ENCODE measurements at places on chromosomes 13 and 19.

DNA sequence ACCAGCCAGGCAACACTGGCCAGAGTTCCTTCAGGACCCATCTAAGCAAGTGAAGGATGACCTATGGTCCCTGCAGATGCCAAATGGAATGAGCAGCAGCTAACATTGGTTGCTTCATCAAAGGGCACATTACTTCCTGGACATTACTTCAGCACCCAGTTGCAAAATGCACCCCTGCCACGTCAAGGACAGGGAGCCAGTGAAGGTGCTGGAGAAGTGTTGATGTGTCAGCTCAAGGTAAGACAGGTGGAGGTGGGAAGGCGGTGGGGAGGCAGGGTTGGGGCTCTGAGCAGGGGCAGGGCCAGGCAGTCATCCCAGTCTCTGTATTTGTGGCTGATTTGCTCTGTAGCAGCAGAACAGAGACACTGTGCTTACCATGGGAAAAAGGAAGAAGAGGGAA is 14.6 kb downstream of the CSNK1A1L start:
- no peaks in the 10 kb centered on the region for H3K4me1 ChIP-seq
- no peaks in the 10 kb centered on the region for H3K36me3 ChIP-seq
- no peak overlapping the region for H3K4me3 ChIP-seq
- H3K27me3 ChIP-seq, result no peaks in the 10 kb centered on the region
- H3K27ac ChIP-seq, result no peak overlapping the region

DNA sequence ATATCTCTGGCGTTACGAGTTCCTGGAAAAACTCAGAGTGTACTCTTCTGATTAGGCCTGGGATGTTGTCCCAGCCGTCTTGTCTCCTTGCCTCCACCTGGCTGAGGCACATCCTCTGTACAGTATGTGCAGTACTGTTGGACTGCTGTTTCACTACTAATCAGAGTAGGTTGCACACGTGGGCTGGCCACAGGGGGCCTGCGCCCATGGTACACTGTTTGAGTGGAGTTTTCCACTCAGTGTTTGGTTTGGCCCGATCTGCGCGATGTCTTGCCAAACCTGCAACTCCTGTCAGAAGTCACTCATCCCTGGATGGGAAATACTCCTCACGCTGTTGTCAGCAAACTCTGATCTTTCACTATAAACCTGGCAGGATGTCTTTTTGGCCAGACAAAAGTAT is 189.6 kb upstream of the CSNK1A1L start:
- no peak for DNase-seq
- no peak overlapping the region for H3K4me3 ChIP-seq
- no peaks in the 10 kb centered on the region for H3K27me3 ChIP-seq
- H3K36me3 ChIP-seq, result no peaks in the 10 kb centered on the region

DNA sequence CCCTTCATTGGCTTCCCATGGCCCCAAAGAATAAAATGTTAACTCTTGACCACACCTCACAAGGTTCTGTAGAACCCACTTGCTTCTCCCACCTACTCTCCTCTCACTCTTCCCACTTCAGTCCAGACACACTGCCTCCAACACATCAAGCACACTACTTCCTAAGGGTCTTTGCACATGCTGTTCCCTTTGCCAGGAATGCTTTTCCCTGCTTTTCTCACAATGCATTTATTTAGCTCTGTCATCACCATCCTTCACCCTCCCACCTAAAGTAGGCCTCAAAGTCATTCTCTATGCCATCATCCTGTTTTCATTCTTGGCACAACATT is 7.9 kb downstream of the IFNL1 start:
- no peaks in the 10 kb centered on the region for H3K36me3 ChIP-seq
- peak overlapping the region; percentile 10 for H3K27ac ChIP-seq
- peaks cover 11% of the 10 kb centered on the region for H3K27me3 ChIP-seq
- DNase-seq, result no peak
- H3K4me1 ChIP-seq, result peaks cover 17% of the 10 kb centered on the region

DNA sequence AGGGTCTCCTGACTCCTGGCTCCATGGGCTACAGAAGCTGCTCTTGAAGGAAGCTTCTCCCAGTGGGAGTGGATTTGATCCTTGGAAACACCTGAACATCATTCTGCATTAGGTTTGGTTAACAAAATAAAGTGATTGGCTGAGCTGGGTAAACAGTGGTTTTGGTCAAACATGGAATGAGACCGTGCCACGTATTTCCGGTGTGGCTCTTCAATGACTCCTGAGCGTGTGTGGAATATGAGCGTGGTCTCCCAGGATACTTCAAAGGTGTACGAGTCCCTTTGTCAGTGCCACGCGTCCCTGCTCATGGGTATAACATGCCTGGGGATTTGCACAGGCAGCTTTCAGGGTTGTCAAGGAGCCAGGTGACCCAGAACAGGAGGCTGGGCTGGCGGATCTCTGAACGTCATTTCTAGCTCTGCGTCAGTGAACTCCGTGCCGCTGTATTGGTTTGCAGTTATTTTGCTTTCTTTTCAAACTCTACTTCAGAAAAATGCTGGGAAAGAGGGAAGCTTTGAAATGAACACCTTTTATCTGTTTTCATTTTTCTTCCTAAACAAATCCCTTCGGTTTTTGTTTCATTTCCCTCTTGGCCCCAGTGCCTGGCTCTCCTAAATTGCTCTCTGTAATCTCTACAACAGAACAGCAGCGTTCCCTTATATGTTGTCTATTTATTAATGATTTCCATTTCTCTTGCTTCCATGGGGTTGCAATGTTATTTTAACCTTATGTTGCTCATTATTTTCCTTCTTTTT is 26.3 kb upstream of the GJB6 start:
- H3K36me3 ChIP-seq, result no peaks in the 10 kb centered on the region
- no peak overlapping the region for H3K27ac ChIP-seq
- no peaks in the 10 kb centered on the region for H3K27me3 ChIP-seq
- no peak overlapping the region for H3K4me3 ChIP-seq
- H3K4me1 ChIP-seq, result no peaks in the 10 kb centered on the region
- DNase-seq, result no peak

DNA sequence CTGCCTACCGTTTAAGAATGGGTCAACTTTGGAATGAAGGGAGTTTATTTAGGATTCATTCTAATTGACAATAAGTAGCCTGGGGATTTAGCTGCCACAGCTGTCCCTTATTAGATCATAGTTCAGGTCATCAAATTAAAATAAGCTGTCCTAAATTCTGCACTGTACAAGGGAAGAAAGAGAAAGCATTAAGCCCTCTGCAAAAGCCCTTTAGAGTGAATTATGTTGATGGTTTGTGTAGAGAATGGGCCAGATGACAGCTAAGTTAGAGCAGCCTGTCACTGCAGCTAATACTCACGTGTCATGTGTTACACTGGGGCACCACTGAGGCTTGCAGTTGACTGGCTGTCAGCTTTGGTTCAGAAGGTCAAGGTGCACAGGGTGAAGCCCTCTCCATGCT is 737.1 kb upstream of the SLC10A2 start:
- DNase-seq, result no peak
- H3K4me1 ChIP-seq, result no peaks in the 10 kb centered on the region

GRCh38 chr13:27110056-27110746 is 61.4 kb downstream of the USP12 start:
- H3K27ac ChIP-seq, result no peak overlapping the region
- H3K4me3 ChIP-seq, result no peak overlapping the region
- peaks cover 2% of the 10 kb centered on the region for H3K36me3 ChIP-seq
- DNase-seq, result no peak

DNA sequence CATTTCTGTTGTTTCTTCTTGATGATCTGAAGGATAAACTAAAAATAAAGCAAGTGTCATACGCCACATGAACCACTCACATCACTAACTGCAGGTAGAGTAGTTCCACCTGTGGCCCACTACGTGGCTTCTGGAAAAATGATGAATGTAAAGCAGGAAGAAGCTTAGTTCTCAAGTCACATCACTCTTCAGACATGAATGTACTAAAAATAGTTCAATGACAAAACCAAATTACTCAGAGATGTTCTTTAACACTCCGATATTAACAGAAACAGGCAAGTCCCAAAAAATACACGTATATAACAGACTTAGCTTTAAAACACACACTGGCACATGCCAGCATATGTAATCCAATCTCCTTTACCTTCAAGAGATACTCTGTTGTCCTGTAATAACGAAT is 21.6 kb downstream of the RAB20 start:
- peaks cover 33% of the 10 kb centered on the region for H3K4me1 ChIP-seq
- DNase-seq, result no peak
- no peaks in the 10 kb centered on the region for H3K27me3 ChIP-seq
- H3K36me3 ChIP-seq, result peaks cover 8% of the 10 kb centered on the region
- no peak overlapping the region for H3K27ac ChIP-seq

- H3K4me3 ChIP-seq, result peak overlapping the region; percentile 28
- H3K27ac ChIP-seq, result no peak overlapping the region
- DNase-seq, result no peak
- no peaks in the 10 kb centered on the region for H3K36me3 ChIP-seq
- H3K4me1 ChIP-seq, result no peaks in the 10 kb centered on the region
Observed at GRCh38 chr19:35330475-35330874, 1.5 kb downstream of the CD22 start.

DNA sequence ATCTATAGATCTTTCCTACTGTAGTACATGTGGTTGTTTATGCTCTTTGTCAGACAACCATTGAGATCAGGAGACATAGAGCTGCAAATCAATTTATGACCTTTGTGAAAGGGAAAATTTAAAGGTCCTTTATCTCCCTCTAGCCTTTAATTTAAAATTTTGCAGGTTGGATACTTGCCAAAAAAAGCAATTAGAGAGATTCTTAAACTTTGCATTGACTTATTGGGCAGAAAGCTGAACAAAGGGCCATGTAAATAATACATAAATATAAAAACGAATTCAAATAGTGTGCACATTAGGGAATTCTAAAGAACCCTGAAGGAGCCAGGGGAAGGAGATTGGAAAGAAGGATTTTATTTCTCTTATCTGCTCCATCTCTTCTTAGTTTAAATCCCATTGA is 22.0 kb upstream of the RB1 start:
- no peaks in the 10 kb centered on the region for H3K27me3 ChIP-seq
- H3K4me3 ChIP-seq, result no peak overlapping the region
- no peak overlapping the region for H3K27ac ChIP-seq
- H3K4me1 ChIP-seq, result no peaks in the 10 kb centered on the region
- DNase-seq, result no peak

GRCh38 chr13:34756136-34756535 is 185.9 kb upstream of the NBEA start:
- H3K27me3 ChIP-seq, result no peaks in the 10 kb centered on the region
- H3K36me3 ChIP-seq, result no peaks in the 10 kb centered on the region
- DNase-seq, result no peak
- no peaks in the 10 kb centered on the region for H3K4me1 ChIP-seq
- no peak overlapping the region for H3K27ac ChIP-seq
- no peak overlapping the region for H3K4me3 ChIP-seq

DNA sequence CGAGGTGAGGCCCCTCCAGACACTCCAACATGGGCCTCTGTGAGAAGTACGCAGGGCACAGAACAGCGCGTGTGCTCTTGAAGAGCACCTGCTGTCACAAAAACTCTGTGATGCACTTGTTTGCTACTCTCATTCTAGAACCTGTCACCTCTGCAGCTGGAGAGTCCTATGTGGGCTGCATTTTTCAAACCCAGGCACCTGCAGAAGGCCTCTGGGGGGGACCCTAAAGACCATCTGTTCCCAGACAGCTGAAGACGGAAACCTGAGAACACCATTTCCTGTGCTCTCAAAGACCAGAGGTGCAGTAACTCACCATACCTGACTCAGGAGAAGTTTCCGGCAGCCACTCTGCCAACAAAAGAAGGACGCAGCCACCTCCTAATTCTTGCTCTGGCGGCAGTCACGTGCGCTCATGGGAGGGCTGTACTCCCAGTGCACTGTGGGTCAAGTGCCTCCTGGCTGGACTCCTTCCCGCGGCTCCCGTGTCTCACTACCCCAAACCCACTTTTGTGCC is 28.1 kb downstream of the RANBP3 start:
- peaks cover 14% of the 10 kb centered on the region for H3K36me3 ChIP-seq
- DNase-seq, result no peak
- peaks cover 8% of the 10 kb centered on the region for H3K4me1 ChIP-seq
- H3K27me3 ChIP-seq, result no peaks in the 10 kb centered on the region

GRCh38 chr13:52810526-52810925 is 37.9 kb downstream of the PCDH8 start:
- H3K27me3 ChIP-seq, result no peaks in the 10 kb centered on the region
- H3K4me1 ChIP-seq, result no peaks in the 10 kb centered on the region
- DNase-seq, result no peak
- H3K36me3 ChIP-seq, result no peaks in the 10 kb centered on the region

GRCh38 chr13:33174491-33174890 is 111.1 kb downstream of the STARD13 start:
- H3K27ac ChIP-seq, result no peak overlapping the region
- no peak for DNase-seq
- H3K4me3 ChIP-seq, result no peak overlapping the region
- no peaks in the 10 kb centered on the region for H3K36me3 ChIP-seq
- no peaks in the 10 kb centered on the region for H3K4me1 ChIP-seq

- H3K36me3 ChIP-seq, result no peaks in the 10 kb centered on the region
- DNase-seq, result no peak
- no peak overlapping the region for H3K27ac ChIP-seq
Observed at GRCh38 chr13:103878891-103879605, 812.8 kb upstream of the SLC10A2 start.

DNA sequence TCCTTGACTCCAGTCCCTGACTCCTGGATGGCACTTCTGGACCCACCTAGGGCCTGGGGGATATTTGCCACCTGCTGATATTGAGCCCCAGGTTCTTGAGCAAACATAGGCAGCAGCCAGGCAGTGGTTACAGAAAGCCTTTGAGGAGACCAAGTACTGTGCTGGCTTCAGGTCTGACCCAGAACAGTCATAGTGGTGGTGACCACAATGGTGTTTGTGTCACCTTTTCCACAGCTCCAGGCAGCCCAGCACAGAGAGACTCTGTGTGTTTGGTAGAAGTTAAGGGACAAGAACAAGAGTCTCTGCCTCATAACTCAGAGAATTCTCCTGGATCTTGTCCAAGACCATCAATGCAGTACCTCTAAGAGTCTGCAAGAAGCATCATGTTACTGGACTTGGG is 14.6 kb upstream of the CLC start:
- H3K27ac ChIP-seq, result no peak overlapping the region
- H3K4me1 ChIP-seq, result no peaks in the 10 kb centered on the region
- H3K36me3 ChIP-seq, result no peaks in the 10 kb centered on the region
- H3K4me3 ChIP-seq, result no peak overlapping the region

DNA sequence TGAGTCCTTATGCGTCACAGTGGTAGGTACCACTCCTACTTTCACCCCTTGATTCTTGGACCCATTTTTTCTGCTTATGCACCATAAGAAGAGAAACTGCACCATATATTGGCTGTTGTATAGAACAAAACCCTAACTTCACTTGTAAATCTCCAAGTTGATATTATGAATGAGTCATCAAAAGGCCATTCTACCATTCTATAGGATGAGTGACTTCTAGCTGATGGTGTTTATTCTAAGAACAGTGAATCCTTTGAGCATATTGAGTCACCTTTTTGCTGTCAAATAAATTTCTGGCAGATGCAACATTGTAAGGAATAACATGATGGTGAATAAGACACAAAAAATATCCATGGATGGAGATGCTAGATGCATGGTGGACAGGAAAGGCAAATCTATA is 57.7 kb downstream of the POLR1D start:
- H3K4me1 ChIP-seq, result no peaks in the 10 kb centered on the region
- H3K4me3 ChIP-seq, result no peak overlapping the region
- no peak for DNase-seq
- H3K27me3 ChIP-seq, result no peaks in the 10 kb centered on the region
- H3K36me3 ChIP-seq, result no peaks in the 10 kb centered on the region
